ENCODE measurements at places on chromosomes 7 and 10. TPM values are rescaled to one million over a fixed set of nuclear protein-coding genes. Genes with fewer than 3 reads are reported as not detected.

Gene MMD2
- polyA plus RNA-seq: 0.07 TPM

Gene TPST1
- 4.7 TPM for polyA plus RNA-seq

Gene ZNF777
- polyA plus RNA-seq: 6.7 TPM

Gene HOXA3
- polyA plus RNA-seq: 5.5 TPM

Gene NUTM2E
- 2.5 TPM for polyA plus RNA-seq

Gene RBP4
- 3.1 TPM for polyA plus RNA-seq

Gene COL17A1
- polyA plus RNA-seq: 268 TPM

Gene AEBP1
- polyA plus RNA-seq: 126 TPM

Gene ZNF467
- polyA plus RNA-seq: 8.8 TPM

Gene COL26A1
- polyA plus RNA-seq: 0.41 TPM

Gene FGF8
- polyA plus RNA-seq: not detected

GRCh38 chr10:97080051-97080776 is 105.5 kb downstream of the SLIT1 start:
- no peak for DNase-seq

DNA sequence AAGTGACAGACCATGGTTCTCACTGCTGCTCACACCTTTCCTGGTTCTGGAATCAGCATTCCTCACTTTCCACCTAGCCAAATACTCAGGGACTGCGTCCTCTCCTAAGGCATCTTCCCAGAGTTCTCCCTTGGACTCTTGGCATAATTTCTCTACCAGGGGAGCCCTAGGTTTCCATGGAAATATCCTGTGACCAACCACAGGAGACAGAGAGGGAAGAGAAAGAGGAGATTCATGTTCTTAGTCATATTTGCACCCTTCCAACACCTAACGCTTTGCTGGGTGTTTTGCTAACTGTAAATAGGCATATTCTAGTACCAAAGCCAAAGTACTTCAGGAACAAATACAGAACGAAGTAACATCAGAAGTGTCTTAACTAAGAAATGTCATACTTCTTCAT is 28.6 kb downstream of the DENND11 start:
- no peak for DNase-seq

DNA sequence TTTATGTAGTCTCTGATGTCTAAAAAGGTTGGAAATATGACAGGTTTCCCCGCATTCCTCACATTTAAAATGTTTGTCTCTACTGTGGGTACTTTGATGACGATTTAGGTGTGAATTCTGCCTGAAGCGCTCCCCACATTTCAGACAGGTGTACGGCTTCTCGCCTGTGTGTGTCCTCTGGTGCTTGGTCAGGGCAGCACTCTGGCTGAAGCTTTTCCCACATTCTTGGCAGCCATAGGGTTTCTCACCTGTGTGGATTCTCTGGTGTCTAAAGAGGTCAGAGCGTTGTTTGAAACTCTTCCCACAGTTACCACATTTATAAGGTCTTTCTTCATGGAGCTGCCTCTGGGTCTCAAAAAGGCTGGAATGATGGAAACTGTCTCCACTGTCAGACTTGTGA is 6.3 kb downstream of the ZNF394 start:
- DNase-seq: no peak

- DNase-seq: no peak
Measured at GRCh38 chr7:120931243-120931642, 19.3 kb upstream of the ING3 start.

GRCh38 chr10:73433538-73433867 is at the start of gene MSS51:
Gene MSS51 (minus strand): TSS chr10:73433561. CDS start chr10:73428284, 5,277 bp downstream.
- peak; percentile 82 for DNase-seq

GRCh38 chr10:105063796-105064195 is 422.7 kb downstream of the SORCS3 start:
- no peak for DNase-seq

- no peak for DNase-seq
Measured at GRCh38 chr7:74625446-74625845, 32.1 kb upstream of the GTF2I start.

DNA sequence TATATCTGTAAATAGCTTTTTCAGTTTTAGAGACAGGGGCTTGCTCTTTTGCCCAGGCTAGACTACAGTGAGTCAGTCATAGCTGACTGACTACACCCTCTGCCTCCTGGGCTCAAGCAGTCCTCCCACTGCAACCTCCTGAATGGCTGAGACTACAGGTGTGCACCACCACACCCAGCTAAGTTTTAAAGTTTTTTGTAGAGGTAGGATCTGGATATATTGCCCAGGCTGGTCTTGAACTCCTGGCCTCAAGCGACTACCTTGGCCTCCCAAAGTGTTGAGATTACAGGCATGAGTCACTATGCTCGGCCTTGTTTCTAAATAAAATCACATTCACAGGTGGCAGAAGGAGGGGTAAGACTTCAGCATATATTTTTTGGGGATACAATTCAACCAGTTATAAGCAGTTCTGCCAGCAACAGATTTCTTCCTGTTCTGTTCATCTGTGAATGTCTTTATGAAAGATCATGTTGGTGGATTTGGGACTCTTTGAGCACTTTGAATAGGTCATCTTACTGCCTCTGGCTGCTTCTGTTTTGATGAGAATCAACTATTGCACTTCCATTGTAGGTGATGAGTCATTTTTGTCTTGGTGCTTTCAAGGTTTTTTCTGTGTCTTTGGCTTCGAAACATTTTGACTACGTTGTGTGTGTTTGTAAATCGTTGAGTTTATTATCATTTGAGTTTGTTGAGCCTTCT is 15.7 kb downstream of the RBM33 start:
- DNase-seq: no peak

DNA sequence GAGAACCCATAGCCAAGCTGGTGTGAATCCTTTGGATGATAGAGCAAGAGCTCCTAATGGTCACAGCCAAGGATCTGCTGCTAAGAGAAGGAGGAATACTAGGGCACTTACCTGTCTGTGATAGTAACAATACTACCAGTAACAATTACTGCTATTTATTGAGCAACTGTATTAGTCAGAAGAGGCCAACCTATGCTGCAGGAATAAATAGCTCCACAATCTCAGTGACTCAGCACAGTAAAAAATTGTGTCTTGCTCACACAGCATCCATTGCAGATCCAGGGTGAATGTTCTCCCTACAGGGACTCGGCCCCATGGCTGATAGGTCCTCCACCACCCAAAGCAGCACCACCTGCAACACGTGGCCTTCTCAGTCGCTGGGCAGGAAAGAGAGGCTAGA is 257.6 kb upstream of the ZMIZ1 start:
- DNase-seq: no peak

- DNase-seq: no peak
Measured at GRCh38 chr10:50501478-50501877, 122.3 kb downstream of the SGMS1 start.

DNA sequence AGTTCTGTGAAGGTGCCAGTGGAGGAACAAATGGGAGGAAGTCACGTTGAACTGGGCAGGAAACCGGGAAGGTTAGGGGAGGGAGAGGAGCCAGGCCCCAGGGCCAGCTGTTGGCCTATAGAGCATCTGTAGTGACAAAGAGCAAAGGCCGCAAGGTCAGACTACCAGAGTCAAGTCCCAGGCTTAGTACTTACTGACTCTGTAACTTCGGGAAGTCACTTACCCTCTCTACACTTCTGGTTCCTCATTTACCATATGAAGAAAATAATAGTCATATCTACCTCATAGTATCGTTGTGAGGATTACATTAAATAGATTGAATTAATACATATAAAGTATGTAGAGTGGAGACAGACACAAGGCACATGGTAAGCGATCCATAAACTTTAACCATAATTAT is 101.8 kb upstream of the FZD1 start:
- no peak for DNase-seq

DNA sequence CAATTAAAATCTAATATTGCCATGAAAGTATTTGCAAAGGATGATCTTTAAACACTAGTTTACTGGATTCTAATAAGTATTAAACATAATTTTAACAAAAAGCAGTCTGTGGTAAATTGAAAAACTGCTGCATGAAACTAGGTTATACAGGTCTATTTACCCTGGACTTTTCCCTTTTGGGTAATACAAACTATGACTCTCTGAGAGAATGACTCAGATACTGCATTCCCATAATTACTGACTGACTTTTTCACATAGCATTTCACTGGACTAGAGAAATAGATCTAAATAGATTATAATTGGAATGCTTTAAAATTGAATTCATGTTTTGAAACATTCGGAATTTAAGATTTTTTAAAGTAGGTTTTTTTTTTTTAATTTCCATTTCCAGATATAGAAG is 395.7 kb downstream of the THSD7A start:
- no peak for DNase-seq

- DNase-seq: no peak
Measured at GRCh38 chr10:129846991-129847391, 117.1 kb downstream of the EBF3 start.

- no peak for DNase-seq
Measured at GRCh38 chr10:107450056-107450455, 285.6 kb upstream of the SORCS1 start.

DNA sequence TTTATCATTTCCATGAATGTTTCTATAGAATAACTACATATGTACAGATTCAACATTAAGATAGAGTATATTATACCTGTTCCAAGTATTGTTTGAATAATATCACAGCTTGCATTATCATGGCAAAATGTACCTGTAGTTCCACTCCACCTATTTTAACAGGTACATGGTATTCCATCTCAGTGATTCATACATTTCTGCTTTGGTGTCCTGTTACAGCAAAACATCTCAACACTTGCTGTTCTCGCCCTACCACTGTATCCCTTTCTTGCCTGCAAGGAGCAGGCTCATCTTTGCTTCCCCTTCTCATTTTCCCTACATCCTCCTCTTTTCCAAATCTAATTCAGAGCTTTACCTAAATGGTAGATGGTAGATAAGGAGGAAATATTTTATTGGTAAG is 27.1 kb upstream of the SGCE start:
- DNase-seq: no peak

DNA sequence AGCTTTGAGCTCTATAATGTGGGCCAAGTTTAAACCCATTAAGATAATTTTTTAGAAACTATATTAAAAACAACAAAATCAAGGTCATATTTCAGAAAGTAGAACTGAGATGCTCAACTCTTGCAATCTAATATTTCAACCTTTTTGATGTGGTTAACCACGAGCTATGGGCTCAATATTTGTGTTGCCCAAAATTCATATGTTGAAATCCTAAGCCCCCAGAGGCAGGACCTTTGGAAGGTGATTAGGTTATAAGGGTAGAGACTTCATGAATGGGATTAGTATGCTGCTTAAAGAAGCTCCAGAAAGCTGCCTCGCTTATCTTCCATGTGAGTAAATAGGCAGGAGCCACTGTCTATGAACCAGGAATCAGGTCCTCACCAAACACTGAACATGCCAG is 284.4 kb downstream of the CRPPA start:
- no peak for DNase-seq

- DNase-seq: no peak
Measured at GRCh38 chr10:19958787-19959186, 142.6 kb downstream of the PLXDC2 start.

GRCh38 chr10:12097791-12098190 is 29.0 kb downstream of the DHTKD1 start:
- no peak for DNase-seq

GRCh38 chr10:6416892-6417512 is 163.1 kb downstream of the PRKCQ start:
- peak; percentile 26 for DNase-seq

Data from thymus (tissue), 14 donors.